ENCODE measurements at places on chromosomes 5 and 9.

- no peak for DNase-seq
Measured at GRCh38 chr9:92652461-92652860, 17.5 kb downstream of the IPPK start.

DNA sequence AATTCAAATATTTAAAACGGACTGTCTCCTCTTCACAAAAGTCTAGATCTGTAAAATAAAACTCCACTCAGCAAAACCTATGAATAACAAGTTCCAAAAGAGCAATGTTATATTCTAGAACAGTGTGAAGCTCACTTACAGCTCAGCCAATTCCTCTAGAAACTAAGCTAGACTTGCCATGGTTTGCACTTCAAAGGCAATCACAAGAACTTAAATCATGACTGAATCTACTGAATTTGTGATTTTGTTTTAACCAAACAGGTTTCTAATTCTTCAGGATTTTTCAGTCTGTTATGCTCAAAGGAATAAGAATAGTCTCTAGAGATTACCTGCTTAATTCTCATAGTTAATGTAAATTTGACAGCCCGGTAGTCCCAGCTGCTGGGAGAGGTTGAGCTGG is 1.4 kb upstream of the PKD2L2 start:
- no peak for DNase-seq

GRCh38 chr5:55232271-55232984 is 980 bp downstream of the CCNO start:
- DNase-seq, result peak; percentile 75

- no peak for DNase-seq
Measured at GRCh38 chr5:100803397-100803796, 99.7 kb downstream of the ST8SIA4 start.

GRCh38 chr5:132819468-132819867 is 6.4 kb downstream of the SOWAHA start:
- no peak for DNase-seq

GRCh38 chr9:98124637-98125426 is 5.8 kb upstream of the TRIM14 start:
- no peak for DNase-seq

GRCh38 chr9:71121275-71122021 is at the start of gene TRPM3:
Gene TRPM3 (minus strand): TSS chr9:71121621. CDS start chr9:71121354, 267 bp downstream.
- no peak for DNase-seq

Measured in HT-29 (cell line).